ENCODE measurements at places on chromosomes 3 and 15. TPM values are rescaled to one million over a fixed set of nuclear protein-coding genes. Genes with fewer than 3 reads are reported as not detected.

DNA sequence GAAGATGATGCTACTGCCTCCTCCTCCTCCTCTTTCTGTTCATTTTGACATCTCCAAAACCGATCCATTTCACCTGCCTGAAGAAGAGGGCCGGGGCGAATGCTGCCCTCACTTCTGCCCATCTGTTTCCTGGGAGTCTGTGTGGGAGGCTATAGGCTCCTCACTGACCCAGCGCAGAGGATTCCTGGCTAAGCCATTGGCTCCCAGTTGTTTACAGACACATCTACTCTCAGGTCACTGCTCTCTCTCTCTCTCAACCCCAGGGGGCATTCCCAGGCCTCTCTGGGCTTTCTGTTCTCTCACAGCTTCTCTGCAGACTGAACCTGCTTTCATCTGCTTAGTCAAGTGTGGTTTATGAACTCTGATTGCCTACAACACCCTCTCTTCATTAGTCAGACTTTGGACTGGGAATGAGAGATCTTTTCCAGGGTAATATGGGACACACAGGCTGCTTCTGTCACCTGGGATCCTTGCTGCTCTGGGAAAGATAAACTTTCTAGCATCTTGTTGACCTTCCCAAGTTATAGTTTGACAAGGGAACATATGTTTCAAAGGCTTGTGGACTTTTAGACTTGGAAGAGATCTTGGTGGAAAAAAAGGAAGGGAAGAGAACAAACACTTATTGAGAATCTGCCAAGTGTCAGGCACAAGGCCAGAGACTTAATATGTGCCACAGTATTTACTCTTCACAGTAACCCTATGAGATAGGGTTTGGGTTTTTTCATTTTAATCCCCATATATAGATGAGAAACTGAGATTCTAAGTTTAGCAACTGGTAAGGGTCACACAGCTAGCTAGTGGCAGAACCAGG is 30.2 kb upstream of the USP3 start:
- no peak overlapping the region for H3K4me3 ChIP-seq
- DNase-seq, result peak; percentile 85

- H3K36me3 ChIP-seq, result no peaks in the 10 kb centered on the region
- no peak overlapping the region for H3K27ac ChIP-seq
- no peaks in the 10 kb centered on the region for H3K27me3 ChIP-seq
- DNase-seq, result no peak
These were observed 152.6 kb downstream of the MFSD1 start for GRCh38 chr3:158954420-158954819.

GRCh38 chr3:59502806-59503205 is 453.0 kb upstream of the CFAP20DC start:
- H3K36me3 ChIP-seq, result no peaks in the 10 kb centered on the region
- no peaks in the 10 kb centered on the region for H3K4me1 ChIP-seq
- no peak overlapping the region for H3K27ac ChIP-seq
- no peak overlapping the region for H3K4me3 ChIP-seq
- no peaks in the 10 kb centered on the region for H3K27me3 ChIP-seq

- peaks cover 32% of the 10 kb centered on the region for H3K4me1 ChIP-seq
- no peaks in the 10 kb centered on the region for H3K36me3 ChIP-seq
- no peak overlapping the region for H3K4me3 ChIP-seq
- H3K27me3 ChIP-seq, result no peaks in the 10 kb centered on the region
- H3K27ac ChIP-seq, result no peak overlapping the region
These were observed 8.4 kb downstream of the PARP14 start for GRCh38 chr3:122688996-122689395.

GRCh38 chr3:155064920-155065319 is 15.2 kb upstream of the MME start:
- H3K4me1 ChIP-seq, result no peaks in the 10 kb centered on the region
- H3K27ac ChIP-seq, result no peak overlapping the region
- no peaks in the 10 kb centered on the region for H3K27me3 ChIP-seq
- H3K36me3 ChIP-seq, result no peaks in the 10 kb centered on the region

DNA sequence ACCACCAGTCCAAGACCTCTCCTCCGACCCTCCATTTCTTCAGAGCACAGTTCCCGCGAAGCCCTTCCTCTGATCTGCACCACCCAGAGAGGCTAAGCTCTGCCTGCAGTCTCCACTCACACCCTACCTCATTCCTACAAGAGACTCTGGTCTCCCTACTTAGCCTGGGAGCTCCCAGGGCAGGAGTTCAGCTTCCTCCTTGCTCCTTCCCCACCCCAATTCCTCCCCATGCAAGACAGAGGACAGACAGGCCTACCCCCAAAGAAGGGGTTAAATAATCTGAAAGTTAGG is 12.6 kb upstream of the VIPR1 start:
- no peaks in the 10 kb centered on the region for H3K4me1 ChIP-seq
- H3K27me3 ChIP-seq, result no peaks in the 10 kb centered on the region
- no peak overlapping the region for H3K4me3 ChIP-seq
- H3K27ac ChIP-seq, result no peak overlapping the region

DNA sequence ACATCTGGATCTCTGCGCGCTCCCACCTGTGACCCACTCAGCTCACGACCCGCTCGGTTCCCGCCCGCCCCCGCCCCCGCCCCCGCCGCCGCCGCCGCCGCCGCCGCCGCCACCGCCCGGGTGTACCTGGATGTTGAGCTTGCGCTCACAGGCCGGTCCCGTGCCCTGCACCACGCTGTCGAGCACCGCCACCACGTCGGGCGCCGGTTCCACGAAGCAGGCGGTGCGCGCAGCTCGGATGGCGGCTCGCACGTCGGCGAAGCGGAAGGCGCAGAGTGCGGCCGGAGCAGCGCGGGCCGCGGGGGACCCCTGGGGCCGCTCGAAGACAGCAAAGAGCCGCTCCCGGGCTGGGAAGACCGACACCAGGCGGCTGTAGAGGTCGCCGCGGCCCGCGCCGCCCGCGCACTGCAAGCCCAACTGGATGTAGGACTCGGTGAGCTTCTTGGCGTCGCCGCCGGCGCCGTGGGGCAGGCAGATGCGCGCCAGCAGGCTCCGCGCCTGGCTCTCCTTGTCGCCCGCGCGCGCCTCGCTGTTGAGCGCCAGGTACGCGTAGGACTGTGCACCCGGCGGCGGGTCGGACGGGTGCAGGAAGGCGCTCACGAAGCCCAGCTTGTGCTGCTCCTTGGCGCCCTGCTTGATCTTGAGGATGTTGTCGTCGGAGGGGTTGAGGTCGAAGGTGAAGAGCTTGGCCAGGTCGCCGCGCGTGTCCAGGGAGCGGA is 1.1 kb downstream of the PLXND1 start:
- no peak for DNase-seq
- no peaks in the 10 kb centered on the region for H3K4me1 ChIP-seq
- H3K27me3 ChIP-seq, result no peaks in the 10 kb centered on the region
- H3K27ac ChIP-seq, result peak overlapping the region; percentile 53
- peak overlapping the region; percentile 66 for H3K4me3 ChIP-seq
- no peaks in the 10 kb centered on the region for H3K36me3 ChIP-seq

DNA sequence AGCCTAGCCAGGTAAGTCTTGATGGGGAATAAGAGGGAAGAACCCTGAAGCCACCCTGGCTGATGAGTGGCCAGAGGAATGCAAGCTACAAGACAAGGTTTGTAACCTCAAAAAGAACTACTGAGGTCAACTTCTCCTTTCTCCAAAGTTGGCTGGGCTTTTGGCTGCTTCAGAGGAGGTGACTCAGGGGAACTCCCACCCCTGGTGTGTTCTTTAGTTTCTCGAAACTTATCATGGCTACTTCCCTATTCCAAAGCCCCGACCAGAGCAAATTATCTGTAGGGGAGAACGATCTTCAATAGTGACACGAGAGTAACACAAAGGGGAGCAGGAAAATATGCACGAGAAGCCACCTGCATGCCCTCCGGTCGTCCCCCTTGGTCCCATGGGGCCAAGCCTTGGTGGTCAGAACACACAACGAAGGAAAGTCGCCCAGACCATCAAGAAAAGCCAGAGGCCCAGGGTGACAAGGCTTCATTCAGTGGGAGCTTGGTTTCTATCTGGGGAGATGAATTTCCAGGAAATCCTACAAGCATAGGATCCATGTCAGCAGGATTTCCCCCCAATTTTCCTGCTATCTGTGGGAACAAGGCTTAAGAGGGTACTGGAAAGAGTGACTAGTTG is 6.5 kb upstream of the BCL2A1 start:
- no peaks in the 10 kb centered on the region for H3K36me3 ChIP-seq
- no peak overlapping the region for H3K4me3 ChIP-seq
- H3K27me3 ChIP-seq, result no peaks in the 10 kb centered on the region
- peaks cover 29% of the 10 kb centered on the region for H3K4me1 ChIP-seq
- no peak for DNase-seq

DNA sequence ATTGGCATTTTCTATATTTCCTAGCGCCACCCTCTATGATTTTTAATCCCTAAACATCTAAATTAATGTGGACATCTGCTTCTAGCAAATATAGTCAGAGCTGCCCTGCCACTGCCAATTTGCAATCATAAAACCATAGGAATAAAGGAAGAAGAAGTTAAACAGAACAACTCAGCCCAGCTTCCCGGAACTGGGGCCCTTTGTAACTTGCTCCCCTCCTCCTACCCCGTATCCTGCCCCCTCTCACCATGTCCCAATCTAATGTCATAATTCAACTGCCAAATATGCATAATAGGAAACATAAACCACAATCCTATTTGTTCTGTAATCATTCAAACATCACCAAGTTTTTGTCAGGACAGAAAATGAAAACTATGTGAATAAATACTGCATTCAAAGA is 74.4 kb upstream of the ACP3 start:
- H3K36me3 ChIP-seq, result no peaks in the 10 kb centered on the region
- no peak overlapping the region for H3K27ac ChIP-seq
- H3K4me3 ChIP-seq, result no peak overlapping the region
- DNase-seq, result no peak
- H3K4me1 ChIP-seq, result no peaks in the 10 kb centered on the region
- no peaks in the 10 kb centered on the region for H3K27me3 ChIP-seq

- H3K27ac ChIP-seq, result peak overlapping the region; percentile 11
- H3K27me3 ChIP-seq, result no peaks in the 10 kb centered on the region
- no peaks in the 10 kb centered on the region for H3K4me1 ChIP-seq
These were observed 67.0 kb downstream of the NOX5 start for GRCh38 chr15:69081310-69082004.

DNA sequence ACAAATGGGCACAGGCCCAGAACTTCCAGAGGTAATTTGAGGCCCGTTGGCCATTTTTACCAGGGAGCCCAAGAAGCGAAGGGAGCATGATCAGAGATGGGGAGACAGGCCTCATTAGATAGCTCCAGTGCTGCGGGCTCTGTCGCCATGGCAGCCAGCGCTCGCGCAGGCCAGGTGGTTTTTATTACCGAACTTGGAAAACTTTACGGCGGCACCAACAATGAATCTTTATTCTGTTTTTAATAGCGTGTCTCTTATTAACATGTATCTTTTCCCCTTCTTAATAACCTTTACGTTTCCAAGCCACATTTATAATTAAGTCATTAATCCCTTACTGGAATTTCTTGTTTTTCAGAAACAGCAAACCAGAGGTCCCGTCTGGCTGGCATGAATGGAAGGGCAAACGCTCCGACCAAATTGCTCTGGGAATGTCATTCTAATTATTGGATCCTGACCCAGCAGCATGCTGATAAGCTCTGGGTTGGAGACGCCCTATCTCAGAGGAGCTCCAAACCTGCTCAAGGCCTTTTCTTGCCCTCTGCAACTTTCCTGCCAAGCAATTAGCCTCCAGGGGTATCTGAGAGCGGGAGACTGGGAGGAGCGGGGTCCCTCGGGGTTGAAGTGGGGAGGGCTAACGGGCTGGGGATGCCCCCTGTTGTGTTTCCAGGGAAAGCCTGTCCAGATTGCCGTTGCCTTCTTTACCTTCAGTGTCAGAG is 256.4 kb downstream of the TLE3 start:
- no peak for DNase-seq
- H3K27ac ChIP-seq, result no peak overlapping the region

DNA sequence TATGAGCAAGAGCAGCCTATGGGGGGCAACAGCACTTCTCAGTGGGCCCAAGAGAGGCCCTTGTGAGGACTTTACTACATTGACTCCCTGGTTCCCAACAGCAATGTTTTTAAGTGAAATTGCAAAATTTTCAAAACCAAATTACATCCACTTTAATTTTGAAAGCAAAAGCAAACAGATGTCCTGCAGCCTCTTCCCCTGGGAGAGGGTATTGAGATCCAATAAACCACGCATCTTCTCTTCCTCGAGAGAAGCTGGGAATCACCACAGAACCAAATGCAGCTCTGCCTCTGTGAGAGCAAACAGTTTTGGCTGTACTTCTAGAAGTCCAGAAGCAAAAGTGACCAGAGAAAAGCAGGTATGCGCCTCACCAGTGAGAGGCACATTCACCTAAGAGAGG is 25.2 kb downstream of the NMNAT3 start:
- H3K27me3 ChIP-seq, result no peaks in the 10 kb centered on the region

DNA sequence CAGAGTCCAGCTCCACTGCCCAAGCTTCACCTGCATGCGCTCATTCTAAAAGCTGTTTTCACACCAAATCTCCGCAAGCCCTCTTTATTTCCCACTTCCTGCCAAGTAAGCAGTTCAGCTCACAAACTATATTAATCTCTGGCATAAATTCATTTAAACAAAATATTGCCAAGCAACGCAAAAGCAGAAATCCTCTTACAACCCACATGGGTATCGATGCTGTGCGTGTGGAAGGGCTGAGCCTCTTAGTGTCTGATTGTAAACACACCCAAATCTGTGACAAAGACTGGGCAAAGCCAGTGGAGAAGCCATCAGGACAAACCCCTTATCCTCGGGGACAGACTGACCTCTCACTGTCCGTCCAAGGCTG is 124.3 kb upstream of the ATP2B2 start:
- H3K27ac ChIP-seq, result no peak overlapping the region
- no peaks in the 10 kb centered on the region for H3K4me1 ChIP-seq
- no peaks in the 10 kb centered on the region for H3K36me3 ChIP-seq
- H3K4me3 ChIP-seq, result no peak overlapping the region
- DNase-seq, result no peak
- H3K27me3 ChIP-seq, result no peaks in the 10 kb centered on the region

GRCh38 chr15:66957431-66957720 is 108.0 kb upstream of the SMAD3 start:
- H3K27ac ChIP-seq, result no peak overlapping the region
- no peak overlapping the region for H3K4me3 ChIP-seq
- H3K27me3 ChIP-seq, result no peaks in the 10 kb centered on the region
- H3K36me3 ChIP-seq, result no peaks in the 10 kb centered on the region

GRCh38 chr3:56919137-56919796 is 117.5 kb upstream of the ARHGEF3 start:
- H3K36me3 ChIP-seq, result no peaks in the 10 kb centered on the region
- no peak for DNase-seq
- H3K4me1 ChIP-seq, result no peaks in the 10 kb centered on the region

- H3K4me1 ChIP-seq, result no peaks in the 10 kb centered on the region
- H3K27me3 ChIP-seq, result no peaks in the 10 kb centered on the region
- no peak overlapping the region for H3K27ac ChIP-seq
- no peak overlapping the region for H3K4me3 ChIP-seq
- no peak for DNase-seq
These were observed 79.9 kb upstream of the PRR23E start for GRCh38 chr3:127112796-127113570.

The CYP1A2 gene
- total RNA-seq, result 1.9 TPM

The IL17RC gene
- 35.3 TPM for total RNA-seq

The NGRN gene
- total RNA-seq, result 24.0 TPM

The RTP1 gene
- total RNA-seq, result not detected

All from right lobe of liver (tissue), 6 donors.